A549 treated with Mapracorat at 1 μM for 4 hours (cell line): ENCODE measurements at places on chromosomes 13 and 19. TPM values are rescaled to one million over a fixed set of nuclear protein-coding genes. Genes with fewer than 3 reads are reported as not detected.

GARIN5B gene
- 0.05 to 0.22 TPM (median 0.08 TPM) in 5 replicates for total RNA-seq

GRK1 gene
- 0.04 to 0.05 TPM in 2 of 5 replicates, not detected in the others for total RNA-seq

ZNF665 gene
- total RNA-seq, result not detected in 5 replicates

ZNF320 gene
- not detected in 5 replicates for total RNA-seq
